ENCODE measurements at places on chromosomes 1 and 21. TPM values are rescaled to one million over a fixed set of nuclear protein-coding genes. Genes with fewer than 3 reads are reported as not detected.

Gene ZNF683
- not detected for total RNA-seq

Gene ZNF593OS
- total RNA-seq, result not detected

Gene ZNF695
- 0.44 TPM for total RNA-seq

Gene GLRX2
- 8.3 TPM for total RNA-seq

Gene ADGRB2
- total RNA-seq, result 14.0 TPM

Gene RSPH1
- under 0.01 TPM for total RNA-seq

Gene MARK1
- 0.43 TPM for total RNA-seq

Gene TTC4
- 17.5 TPM for total RNA-seq

Gene RNF187
- total RNA-seq, result 44.1 TPM

Gene BARHL2
- not detected for total RNA-seq

Gene KRTAP19-8
- not detected for total RNA-seq

Gene ANKRD34A
- total RNA-seq, result 3.1 TPM

Gene CSF3R
- 0.14 TPM for total RNA-seq

Gene CD101
- not detected for total RNA-seq

Gene CC2D1B
- total RNA-seq, result 40.3 TPM

Gene KTI12
- 16.0 TPM for total RNA-seq

Gene FLG
- total RNA-seq, result not detected

Gene FCRL6
- total RNA-seq, result not detected

Gene IL22RA1
- under 0.01 TPM for total RNA-seq

Gene TEX38
- not detected for total RNA-seq

Gene ACTL8
- total RNA-seq, result not detected

Gene BOLA1
- total RNA-seq, result 6.6 TPM

Gene LAD1
- total RNA-seq, result not detected

Gene BTBD8
- total RNA-seq, result 2.4 TPM

Gene TLCD4
- 0.29 TPM for total RNA-seq

Gene KCNA2
- total RNA-seq, result under 0.01 TPM

Gene OR10K1
- not detected for total RNA-seq

Gene GNL2
- total RNA-seq, result 50.8 TPM

Gene VSIG8
- 0.43 TPM for total RNA-seq

Gene POU3F1
- total RNA-seq, result not detected

Gene MAN1C1
- total RNA-seq, result 0.14 TPM

Gene LAPTM5
- not detected for total RNA-seq

Gene DIO1
- total RNA-seq, result not detected

Gene LDLRAD1
- not detected for total RNA-seq

Gene TSNAX
- 28.2 TPM for total RNA-seq

Gene RIMKLA
- under 0.01 TPM for total RNA-seq

Gene CTSS
- 11.8 TPM for total RNA-seq

Gene SEC16B
- 2.0 TPM for total RNA-seq
